ENCODE measurements at places on chromosomes 2 and 18. TPM values are rescaled to one million over a fixed set of nuclear protein-coding genes. Genes with fewer than 3 reads are reported as not detected.

DNA sequence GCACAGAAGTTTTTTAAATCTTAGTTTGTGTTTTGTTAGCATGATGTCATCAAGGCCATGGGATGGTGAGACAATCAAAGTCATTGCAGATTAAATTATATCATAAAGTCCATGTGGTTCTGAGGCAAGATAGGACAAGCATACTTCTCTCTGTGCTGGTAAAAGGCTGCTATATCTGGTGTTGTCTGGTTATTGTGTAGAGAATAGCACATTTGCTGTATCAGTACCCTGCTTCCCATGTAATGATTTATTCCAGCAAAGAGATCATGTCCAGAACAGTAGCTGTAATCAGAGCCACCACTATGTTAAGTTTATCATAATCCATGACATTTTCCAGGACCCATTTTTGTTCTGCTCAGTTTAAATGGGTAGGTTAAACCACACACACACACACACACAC is 123.0 kb downstream of the TTC27 start:
- H3K4me1 ChIP-seq, result no peaks in the 10 kb centered on the region
- H3K4me3 ChIP-seq, result no peak overlapping the region
- H3K27ac ChIP-seq, result no peak overlapping the region
- H3K36me3 ChIP-seq, result no peaks in the 10 kb centered on the region

DNA sequence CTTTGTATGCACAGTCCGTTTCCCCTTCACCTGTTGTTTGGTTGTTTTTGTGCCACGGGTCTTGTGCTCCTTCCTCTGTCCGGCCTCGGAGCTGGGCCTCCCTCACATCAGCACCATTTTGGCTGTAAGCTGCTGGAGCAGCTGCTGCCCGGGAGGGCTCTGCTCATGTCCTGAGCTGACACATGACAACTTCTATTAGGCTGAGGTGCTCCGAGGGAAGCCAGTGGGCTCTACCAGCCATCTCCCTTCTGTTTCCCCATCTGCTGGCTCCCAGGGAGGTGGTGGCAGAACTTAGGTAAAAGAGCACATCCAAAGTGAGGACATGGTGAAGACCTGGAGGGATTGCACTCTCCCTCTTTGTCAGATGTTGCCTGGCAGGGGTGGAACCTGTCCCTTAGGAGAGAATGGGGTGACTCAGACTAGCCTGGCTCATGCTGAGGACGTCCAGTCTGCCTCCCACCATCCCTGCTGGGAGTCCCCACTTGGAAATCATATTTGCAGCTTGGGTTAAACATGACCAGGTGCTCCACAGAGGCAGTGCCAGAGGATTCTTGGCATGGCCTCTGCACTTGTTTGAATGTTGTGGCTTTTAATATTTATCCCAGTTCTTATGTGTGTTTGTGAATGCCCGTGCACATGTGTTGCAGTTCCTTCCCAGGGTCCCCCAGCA is 49.8 kb upstream of the TNP1 start:
- H3K4me3 ChIP-seq, result no peak overlapping the region
- no peaks in the 10 kb centered on the region for H3K4me1 ChIP-seq
- H3K27ac ChIP-seq, result no peak overlapping the region
- no peaks in the 10 kb centered on the region for H3K27me3 ChIP-seq
- H3K36me3 ChIP-seq, result no peaks in the 10 kb centered on the region

DNA sequence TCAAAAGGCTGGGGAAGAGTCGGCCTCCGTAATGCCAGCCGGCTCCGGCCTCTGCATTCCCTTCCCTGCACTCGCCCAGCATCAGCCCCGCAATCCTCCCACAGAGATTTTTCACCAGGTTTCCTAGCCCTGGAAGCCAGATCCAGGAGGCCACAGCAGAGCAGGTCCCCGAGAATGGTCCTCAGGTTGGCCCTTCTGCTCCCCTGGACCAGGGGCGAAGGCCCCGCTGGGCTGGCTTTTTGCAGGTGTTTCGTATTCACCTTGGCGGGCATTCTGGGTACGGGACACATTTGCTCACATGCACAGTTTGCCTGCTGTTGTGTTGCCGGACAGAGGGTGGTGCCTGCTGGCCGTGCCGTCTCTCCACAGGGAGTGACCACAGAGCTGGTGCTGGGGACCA is 309.5 kb downstream of the NDUFA10 start:
- no peaks in the 10 kb centered on the region for H3K4me1 ChIP-seq
- H3K4me3 ChIP-seq, result no peak overlapping the region
- DNase-seq, result no peak
- no peaks in the 10 kb centered on the region for H3K36me3 ChIP-seq
- no peak overlapping the region for H3K27ac ChIP-seq

DNA sequence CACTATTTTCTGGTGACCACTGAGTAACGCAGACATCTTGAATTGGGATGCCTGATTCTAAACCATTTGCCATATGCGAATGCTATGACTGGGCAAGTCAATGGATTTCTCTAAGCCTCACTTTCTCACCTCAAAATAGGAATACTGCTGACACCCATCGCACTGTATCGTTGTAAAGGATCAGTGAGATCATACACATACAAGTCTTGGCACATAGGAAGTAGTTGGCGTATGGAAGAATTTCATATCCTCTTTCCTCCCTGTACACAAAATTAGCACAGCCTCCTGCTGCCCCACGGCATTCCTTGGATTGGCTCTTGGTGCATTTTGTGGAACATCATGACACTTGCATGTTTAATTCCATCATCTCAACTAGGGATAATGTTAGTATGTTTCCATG is 366.9 kb downstream of the CMPK2 start:
- H3K27me3 ChIP-seq, result no peaks in the 10 kb centered on the region
- no peaks in the 10 kb centered on the region for H3K36me3 ChIP-seq
- DNase-seq, result no peak
- H3K4me1 ChIP-seq, result no peaks in the 10 kb centered on the region
- no peak overlapping the region for H3K27ac ChIP-seq

The VWA3B gene
- not detected for total RNA-seq

- H3K27ac ChIP-seq, result no peak overlapping the region
- H3K36me3 ChIP-seq, result no peaks in the 10 kb centered on the region
- no peak overlapping the region for H3K4me3 ChIP-seq
Measured at GRCh38 chr2:216389570-216389969, 17.3 kb upstream of the MARCHF4 start.

The STAMBP gene
- total RNA-seq, result 37.0 TPM

DNA sequence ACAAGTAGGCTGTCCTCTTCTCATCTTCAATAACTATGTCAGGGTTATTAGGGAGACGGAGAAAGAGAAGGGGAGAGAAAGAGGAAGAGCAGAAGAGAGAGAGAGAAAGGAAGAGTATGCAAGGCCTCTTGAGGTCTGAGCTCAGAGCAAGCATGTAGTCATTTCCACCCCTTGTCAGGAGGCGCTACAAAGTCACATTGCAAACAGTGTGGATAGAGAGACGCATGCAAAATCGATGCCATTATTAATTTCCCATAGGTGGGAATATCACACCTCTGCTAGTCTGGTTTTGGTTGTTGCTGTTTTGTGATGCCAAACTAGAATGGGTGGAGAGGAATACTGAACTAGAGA is 24.2 kb upstream of the SERPINE2 start:
- H3K4me1 ChIP-seq, result no peaks in the 10 kb centered on the region
- no peak overlapping the region for H3K4me3 ChIP-seq
- H3K36me3 ChIP-seq, result no peaks in the 10 kb centered on the region
- no peak overlapping the region for H3K27ac ChIP-seq
- no peak for DNase-seq

The TGIF1 gene
- total RNA-seq, result 80.6 TPM

DNA sequence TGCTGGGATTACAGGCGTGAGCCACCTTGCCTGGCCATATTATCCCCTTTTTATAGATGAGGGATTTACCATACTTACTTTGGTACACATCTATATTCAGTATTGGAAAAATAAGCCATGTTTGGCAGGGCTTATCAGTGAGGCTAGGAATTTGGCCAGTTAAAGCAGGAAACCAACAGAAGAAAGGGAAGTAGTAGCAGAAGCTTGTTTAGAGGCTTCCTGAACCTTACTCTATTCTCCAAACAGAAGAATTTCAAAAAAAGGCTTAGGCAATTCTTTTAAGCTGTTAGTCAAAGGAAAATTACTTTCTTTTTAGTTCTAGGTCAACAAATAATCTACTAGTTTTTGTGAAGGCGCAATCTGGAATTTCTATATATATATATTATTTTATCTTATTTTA is 3.2 kb upstream of the GLS start:
- H3K36me3 ChIP-seq, result no peaks in the 10 kb centered on the region
- no peak overlapping the region for H3K4me3 ChIP-seq
- H3K27ac ChIP-seq, result no peak overlapping the region
- H3K27me3 ChIP-seq, result no peaks in the 10 kb centered on the region
- peaks cover 5% of the 10 kb centered on the region for H3K4me1 ChIP-seq

DNA sequence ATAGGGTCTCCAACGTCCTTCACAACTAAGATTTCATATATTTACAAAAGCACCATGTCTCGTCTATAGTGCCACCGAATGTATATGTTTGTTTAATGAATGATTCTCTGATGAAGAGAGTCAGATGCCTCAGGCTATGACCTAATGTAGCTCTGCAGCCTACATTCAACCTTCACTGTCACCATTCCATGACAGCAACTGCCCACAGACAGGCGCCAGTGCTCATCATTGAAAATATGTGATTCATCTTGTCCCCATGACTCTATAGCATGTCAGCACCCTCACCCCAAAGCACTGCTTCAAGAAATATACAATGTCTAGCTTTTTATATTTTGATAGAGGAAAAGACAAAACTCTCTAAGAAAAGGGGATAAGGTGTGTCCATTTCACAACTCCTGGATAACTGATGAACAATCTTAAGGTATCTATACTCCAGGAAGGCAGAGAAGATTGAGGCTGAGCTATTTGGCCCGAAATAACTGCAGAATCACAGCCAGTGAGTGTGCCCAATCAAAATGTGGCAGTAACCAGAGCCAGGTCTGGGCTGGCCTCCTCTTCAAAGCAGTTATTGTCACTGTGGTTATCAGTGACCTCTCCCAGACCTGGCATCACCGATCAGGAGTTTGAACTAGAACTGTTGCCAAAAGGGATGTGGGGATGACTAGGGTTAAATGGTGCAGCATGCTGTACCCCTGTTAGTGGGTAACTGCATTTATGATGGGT is 246.6 kb downstream of the SETBP1 start:
- no peak overlapping the region for H3K27ac ChIP-seq
- H3K4me3 ChIP-seq, result no peak overlapping the region
- H3K36me3 ChIP-seq, result no peaks in the 10 kb centered on the region
- peaks cover 2% of the 10 kb centered on the region for H3K4me1 ChIP-seq

DNA sequence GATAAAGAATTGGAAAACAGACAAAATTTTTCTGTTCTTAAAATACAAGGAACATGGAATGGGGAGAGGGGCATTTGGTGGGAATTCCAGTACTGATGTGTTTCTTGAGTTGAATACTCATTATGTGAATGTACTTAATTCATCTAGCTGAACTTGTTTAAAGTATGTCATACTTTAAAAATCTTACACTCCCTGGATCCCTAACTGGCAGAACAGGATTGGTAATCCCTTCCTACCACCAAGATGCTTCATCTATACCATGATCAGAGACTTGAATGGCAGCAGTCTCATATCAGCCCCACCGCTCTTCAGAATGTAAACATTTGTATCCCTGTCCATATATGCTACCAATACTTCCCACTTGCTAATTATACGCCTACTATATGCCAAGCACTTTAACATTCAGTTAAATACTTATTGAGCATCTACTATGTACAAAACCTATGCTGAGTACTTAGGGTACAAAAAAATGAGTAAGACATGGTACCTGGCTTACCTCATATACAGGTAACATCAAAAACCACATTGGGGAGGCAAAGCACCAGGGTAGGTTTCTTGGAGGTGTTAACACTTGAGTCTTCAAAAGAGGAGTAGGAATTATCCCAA is 5.3 kb downstream of the MEMO1 start:
- no peaks in the 10 kb centered on the region for H3K36me3 ChIP-seq
- no peaks in the 10 kb centered on the region for H3K4me1 ChIP-seq
- no peak overlapping the region for H3K27ac ChIP-seq
- DNase-seq, result no peak

DNA sequence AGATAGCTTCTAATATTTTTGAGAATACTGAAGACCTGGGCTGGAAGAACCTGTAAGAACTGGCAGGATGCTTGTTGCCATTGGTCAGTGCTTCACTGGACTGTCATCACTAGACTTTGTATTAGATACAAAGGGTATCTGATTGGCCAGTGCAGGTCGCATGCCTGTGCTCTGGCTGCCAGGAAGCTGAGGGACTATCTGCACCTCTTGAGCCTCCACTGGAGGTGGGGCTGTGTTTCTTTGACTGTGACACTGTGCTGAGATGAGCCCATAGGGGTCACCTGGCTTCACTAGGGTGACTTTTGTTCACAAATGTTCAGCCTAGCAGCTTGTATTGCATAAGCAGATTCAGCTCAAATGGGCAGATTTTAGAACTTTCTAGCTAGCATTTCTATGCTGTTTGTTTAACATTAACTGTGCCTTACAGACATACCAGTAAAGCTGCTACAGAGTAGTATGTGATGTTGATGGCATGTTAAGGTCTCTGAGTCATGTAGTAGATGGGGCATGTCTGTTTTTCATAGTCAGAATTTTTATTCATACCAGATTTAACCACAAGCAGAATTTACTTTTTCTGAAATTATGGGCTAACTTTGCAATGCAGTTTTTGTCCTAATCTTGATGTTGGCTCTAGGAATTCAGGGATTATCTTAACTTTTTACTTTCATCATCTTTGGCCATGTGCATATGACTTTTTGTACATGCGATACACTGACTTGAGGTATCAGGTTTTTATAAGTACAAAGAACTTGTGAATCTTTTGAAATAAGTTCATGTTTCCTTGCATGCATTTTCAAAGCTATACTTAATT is 56.1 kb downstream of the RHBDD1 start:
- no peak for DNase-seq
- H3K36me3 ChIP-seq, result no peaks in the 10 kb centered on the region
- no peak overlapping the region for H3K27ac ChIP-seq
- no peak overlapping the region for H3K4me3 ChIP-seq

The SLC4A3 gene
- total RNA-seq, result 1.1 TPM

GRCh38 chr18:52812834-52813233 is 472.8 kb downstream of the DCC start:
- no peak overlapping the region for H3K27ac ChIP-seq
- no peaks in the 10 kb centered on the region for H3K36me3 ChIP-seq
- no peaks in the 10 kb centered on the region for H3K4me1 ChIP-seq
- DNase-seq, result no peak
- no peak overlapping the region for H3K4me3 ChIP-seq

Measured in sigmoid colon (tissue), 7 donors.